ENCODE measurements at places on chromosomes 6 and 20. TPM values are rescaled to one million over a fixed set of nuclear protein-coding genes. Genes with fewer than 3 reads are reported as not detected.

DNA sequence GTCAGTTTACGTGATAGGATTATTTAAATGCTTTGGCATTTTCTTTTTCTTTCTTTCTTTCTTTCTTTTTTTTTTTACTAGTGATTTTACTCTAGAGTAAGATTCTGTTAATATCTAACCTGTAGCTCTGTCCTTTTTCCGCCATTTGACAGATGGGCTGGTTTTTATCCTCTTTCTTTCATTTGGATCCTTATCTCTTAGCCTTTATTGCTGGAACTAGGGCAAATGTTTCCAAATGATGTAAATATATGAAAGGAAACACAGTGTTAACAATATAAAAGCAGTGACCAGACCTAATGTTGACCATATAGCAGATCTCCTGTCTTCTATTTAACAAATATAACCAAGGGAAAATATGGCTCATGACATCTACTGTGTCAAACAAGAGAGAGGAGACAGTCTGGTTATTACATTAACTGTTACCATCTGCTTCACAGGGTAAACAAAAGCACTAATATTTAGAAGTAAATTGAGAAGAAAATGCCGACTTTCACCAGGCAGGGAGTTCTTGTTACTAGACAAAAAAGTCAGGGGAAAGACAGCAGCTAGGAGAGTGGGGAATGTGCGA is 59.8 kb upstream of the GCLC start:
- DNase-seq, result no peak

DNA sequence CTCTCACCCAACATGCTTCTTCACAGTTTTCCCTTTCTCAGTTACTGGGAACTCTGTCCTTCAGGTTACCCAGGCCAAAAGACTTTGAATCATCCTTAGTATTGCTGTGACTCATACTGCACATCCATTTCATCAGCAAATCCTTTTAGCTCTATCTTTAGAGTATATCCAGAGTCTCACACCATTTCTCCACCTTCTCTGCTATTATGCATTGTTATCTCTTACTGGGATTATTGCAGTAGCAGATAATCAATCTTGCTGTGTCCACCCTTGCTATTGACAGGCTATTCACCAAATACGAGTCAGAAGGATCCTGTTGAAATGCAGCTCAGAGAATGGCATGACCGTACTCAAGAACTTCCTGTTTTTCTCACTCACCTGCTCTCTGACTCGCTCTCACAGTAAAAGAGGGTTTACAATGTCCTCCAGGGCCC is 57.3 kb downstream of the BCKDHB start:
- peak; percentile 23 for DNase-seq

Gene ZNF165
- total RNA-seq, result 3.8 TPM

Gene VIP
- not detected for total RNA-seq

- no peak for DNase-seq
Observed at GRCh38 chr6:158987657-158988056, 12.3 kb downstream of the RSPH3 start.

DNA sequence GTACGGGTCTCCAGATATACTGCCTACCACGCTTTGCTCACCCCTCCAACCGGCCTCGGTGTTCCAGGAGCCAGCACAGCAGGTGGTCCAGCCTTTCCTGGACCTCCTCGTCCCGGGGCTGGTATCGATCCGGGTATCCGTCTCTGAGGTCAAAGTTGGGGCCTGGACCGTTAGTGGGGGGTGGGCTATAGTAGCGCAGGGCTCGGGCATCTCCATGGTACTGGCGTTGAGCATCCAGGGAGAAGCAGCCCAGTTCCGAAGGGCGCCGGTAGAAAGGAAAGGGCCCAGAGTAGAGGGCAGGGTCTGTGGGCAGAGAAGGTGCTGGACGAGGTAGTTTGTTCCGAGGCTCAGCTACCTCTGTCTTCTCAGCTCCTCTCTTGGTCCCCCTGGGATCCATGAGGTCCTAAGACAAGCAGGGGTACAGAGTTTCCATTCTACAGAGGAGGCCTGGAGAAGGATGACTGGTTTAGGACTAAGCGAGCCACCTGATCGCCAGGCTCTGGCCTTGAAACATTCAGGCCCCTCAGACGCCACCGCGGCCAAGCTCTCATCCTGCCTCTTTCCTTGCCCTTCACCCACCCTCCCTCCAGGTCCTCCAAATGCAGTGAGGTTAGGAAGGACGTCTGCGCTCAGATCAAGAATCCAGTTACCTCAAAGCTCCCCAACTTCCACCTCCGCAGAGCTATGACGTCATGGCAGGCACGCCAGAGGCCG is 502 bp downstream of the DXO start:
- peak; percentile 20 for DNase-seq

DNA sequence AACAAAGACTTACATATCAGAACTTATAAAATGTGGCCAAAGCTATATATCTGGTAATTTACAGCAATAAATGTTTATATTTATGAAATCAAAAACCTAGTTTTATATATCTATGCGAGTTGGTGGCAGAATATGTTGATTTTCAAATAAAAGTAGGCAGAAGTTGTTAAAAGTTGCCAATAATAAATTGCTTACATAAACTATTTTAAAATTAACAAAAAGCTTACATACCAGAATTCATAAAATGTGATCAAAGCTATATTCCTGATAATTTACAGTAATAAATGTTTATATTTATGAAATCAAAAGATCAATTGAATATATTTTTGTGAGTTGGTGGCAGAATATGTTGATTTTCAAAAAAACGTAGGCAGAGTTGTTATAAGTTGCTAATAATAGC is 451.8 kb upstream of the KHDRBS2 start:
- DNase-seq, result no peak

Gene SOX18
- total RNA-seq, result not detected

- no peak for DNase-seq
Observed at GRCh38 chr20:31990641-31991338, 19.4 kb upstream of the CCM2L start.

DNA sequence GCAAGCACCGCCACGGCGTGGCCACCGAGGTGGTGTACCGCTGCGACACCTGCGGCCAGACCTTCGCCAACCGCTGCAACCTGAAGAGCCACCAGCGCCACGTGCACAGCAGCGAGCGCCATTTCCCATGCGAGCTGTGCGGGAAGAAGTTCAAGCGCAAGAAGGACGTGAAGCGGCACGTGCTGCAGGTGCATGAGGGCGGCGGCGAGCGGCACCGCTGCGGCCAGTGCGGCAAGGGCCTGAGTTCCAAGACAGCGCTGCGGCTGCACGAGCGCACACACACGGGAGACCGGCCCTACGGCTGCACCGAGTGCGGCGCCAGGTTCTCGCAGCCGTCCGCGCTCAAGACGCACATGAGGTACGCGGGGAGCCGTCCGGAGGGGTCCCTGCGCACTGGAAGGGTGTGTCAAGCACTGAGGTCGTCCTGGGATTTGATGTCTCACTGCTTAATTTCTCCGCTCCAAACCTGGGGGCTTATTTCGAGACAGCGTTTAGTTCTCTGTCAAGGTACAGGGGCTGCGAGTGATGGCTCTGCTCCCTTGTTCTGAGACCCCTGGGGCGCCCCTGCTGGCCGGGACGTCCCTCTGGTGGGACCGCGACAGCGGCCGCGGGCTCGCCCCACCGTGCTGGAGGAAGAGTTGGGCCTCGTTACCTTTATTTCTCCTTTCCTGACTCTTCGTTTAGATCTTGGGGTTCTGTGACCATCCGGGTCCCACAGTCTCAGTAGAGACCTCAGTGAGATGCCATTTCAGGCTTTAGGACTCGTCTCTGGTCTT is 3.6 kb downstream of the GZF1 start:
- no peak for DNase-seq

Gene ASIP
- not detected for total RNA-seq

DNA sequence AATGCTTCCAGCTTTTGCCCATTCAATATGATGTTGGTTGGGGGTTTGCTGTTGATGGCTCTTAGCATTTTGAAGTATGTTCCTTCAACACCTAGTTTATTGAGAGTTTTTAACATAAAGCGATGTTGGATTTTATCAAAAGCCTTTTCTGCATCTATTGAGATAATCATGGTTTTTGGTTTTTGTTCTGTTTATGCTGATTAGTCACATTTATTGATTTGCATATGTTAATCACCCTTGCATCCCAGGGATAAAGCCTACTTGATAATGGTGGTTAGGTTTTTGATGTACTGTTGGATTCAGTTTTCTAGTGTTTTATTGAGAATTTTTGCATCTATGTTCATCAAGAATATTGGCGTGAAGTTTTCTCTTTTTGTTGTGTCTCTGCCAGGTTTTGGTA is 40.4 kb upstream of the COL9A1 start:
- DNase-seq, result no peak

- DNase-seq, result no peak
Observed at GRCh38 chr6:37305841-37306425, 47.9 kb upstream of the RNF8 start.

DNA sequence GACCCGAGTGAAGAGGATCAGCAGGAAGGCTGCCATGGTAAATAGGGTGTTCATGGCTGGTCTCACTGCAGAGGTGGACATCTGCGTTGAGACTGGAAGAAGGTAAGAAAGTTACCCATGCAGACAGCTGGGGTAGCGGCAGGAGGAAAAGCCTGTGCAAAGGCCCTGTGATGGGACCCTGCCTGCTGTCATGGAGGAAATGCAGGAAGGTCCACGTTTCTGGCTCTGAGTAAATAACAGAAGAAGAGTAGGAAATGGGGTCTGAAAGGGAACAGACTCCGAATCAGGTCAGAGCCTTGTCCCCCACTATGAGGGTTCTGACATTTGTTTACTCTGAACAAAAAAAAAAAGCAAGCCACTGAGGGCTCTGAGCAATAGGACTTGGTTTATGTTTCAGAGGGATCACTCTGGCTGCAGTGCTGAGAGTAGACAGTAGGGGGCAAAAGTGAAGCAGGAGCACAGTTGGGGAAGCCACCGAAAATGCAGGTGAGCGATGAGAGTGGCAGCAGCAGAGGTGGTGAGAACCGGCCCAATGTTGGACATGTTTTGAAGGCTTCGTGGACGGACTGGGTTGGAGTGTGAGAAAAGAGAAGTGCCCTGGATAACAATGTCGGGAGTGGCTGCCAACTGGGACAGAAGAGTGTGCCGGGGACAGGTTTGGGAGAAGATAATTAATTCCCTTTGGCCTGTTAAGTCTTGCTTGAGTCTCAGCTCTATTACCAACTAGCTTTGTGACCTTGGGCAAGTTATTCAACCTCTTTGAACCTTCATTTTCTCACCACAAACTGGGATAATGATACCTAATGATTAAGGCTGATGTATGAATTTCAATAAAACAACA is 57.9 kb upstream of the MAP7 start:
- DNase-seq, result peak; percentile 65

- DNase-seq, result no peak
Observed at GRCh38 chr6:89792881-89793280, 26.7 kb downstream of the MDN1 start.
